ENCODE measurements at places on chromosomes 16 and 17.

- DNase-seq, result no peak
Observed at GRCh38 chr16:85458968-85459367, 154.2 kb upstream of the GSE1 start.

DNA sequence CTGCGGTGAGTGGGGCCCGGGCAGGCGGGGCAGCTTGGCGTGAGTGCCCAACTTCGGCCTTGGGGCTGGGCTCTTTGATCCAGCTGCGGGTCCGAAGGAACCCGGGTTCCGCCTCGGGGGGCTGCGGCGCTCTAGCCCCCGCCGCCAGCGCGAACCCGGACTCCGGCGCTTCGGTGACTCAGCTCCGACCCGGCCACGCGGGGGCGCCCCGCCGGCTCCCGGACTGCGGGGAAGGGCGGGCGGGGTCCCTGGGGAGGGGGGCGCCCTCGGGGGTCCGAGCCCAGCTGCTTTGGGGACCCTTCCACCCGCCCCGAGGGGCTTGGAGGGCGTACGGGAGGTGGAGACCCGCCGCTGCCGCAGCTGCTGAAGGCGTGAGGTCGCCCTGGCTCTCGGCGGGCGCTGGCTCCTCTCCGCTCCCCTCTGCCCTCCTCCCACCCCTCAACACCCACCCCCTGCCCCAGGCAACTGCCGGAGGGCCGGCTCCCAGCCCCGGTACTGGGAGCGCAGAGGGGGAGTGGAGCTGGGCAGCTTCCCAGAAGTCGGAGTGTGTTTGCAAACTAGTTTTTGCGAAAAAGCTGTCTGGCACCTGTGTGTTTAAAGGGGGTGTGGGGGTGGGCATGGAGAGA, 516 bp downstream of the CPNE2 start:
- DNase-seq, result no peak

DNA sequence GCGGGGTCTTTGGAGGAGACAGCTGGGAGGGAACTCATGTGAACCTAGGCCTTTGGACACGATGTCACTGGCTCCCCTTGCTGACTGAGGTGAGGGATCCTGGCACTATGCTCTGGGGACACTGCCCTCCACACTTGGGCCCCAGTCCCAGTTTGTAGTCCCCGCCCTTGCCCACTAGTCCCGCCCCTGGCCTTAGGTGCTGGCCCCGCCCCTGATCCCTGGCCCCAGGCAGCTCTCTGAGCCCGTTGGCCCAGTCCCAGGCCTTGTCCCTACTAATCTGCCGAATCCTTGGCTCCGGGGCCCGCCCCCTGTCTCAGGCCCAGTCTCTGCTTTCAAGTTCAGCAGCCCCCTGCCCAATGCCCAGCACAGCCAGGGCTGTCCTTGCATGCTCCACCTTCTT, 61.0 kb downstream of the SMPD3 start:
- DNase-seq, result no peak

DNA sequence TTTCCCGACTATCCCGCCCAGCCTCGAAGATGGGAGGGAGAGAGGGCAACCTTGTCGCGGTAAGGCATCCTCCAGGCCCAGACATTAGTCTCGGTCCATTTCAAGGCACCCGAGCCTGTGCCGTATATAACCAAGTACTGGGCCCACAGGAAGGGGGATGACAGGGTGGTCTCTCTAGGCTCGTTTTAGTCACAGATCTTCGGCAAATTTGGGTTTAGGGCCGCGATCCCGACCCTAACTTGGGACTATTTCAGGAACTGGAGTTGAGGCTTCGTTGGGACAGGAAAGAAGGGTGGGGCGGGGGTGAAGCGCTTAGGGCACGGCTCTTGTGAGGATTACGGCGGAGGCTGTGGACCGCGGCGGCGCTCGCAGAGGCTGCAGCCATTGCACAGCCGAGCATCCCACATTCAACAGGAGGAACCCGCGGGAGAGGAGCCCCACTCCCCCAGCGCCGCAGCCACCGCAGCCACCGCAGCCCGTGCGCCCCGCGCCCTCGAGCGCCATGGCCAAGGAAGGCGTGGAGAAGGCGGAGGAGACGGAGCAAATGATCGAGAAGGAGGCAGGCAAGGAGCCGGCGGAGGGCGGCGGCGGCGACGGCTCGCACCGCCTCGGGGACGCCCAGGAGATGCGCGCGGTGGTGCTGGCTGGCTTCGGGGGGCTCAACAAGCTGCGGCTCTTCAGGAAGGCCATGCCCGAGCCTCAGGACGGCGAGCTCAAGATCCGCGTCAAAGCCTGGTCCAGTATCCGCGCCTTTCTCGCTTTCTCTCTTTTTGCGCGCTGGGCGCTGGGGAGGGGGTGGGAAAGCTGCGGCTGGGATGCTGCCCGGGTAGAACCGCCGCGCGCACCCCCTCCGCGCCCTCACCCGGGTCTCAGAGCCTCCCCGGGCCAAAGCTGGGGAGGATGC, at the start of gene VAT1L:
VAT1L (plus strand) TSS at position 384 of the 904 bp plus-strand sequence; CDS start at position 503, 119 bp downstream.
- DNase-seq, result no peak

GRCh38 chr16:57049678-57050077, 42.7 kb upstream of the CPNE2 start:
- peak; percentile 52 for DNase-seq

DNA sequence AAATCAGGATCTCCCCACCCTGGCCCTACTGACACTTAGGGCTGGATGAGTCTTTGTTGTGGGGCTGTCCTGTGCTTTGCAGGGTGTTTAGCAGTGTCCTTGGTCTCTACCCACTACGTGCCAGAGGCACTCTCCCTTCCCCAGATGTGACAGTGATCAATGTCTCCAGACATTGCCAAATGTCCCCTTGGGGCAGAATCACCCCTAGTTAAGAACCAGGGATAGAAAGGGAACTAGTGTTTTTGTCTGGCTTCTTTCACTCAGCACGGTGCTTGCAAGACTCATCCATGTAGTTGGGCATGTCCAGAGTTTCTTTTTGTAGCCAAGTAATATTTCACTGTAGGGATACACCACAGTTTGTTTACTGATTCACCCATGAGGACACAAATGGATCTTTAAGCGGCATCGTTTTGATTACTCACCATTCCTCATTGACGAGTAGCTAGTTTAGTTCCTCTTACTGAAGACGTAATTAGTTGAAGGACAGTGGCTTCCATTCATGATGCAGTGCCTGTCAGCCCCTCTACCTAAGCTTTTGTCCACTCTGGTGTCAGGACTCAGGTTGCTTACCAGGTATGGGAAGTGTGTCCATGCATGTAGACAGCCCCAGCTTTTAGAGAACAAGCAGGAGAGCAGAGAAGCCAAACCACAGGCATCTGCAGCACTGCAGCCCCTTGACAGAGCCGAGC, 26.0 kb upstream of the ITGB4 start:
- DNase-seq, result no peak

GRCh38 chr16:51553314-51553713, 402.2 kb upstream of the SALL1 start:
- DNase-seq, result no peak

DNA sequence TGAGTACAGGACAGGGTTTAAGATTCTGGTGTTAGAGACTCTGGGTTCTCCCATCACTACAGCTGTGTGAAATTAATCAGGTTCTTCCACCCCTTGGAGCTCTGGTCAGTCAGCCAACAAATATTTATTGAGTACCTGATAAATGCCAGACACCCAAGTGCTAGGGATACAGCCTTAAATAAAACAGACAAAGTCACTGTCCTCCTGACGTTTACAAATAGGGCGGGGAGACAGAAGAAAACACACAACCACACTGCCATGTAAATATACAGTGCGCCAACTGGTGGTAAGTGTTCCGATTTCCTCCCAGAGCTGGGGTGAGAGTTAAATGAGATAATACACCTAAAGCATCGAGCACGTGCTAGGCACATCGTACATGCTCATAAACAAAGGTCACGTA, 121.0 kb downstream of the COPRS start:
- DNase-seq, result no peak

GRCh38 chr17:4317610-4318009, 48.9 kb downstream of the UBE2G1 start:
- no peak for DNase-seq

DNA sequence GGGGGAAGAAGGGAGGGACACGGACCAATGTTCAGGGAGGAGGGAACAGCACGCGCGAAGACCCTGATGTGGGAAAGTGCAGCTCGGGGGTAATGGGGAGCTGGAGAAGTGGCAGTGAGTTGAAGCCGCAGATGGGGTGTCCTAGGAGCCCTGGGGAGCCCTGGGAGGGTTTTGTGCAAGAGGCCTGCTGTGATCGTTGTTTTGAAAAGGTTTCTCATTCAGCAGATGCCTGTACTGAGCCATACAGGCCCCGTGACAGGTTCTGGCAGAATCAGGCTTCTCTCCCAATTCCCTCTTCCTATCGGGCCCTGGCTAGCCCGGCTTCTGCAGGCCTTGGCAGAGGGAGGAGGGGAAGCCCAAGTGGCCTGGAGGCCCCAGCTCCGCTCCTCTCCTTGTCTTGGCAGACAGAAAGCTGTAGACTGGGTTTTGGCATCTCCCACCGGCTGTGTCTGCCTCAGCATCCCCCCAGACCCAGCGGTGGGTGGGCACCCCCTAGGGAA, 38.4 kb upstream of the EMP2 start:
- DNase-seq, result no peak

Data from GM12878 (cell line).